ENCODE measurements at places on chromosomes 16 and 17.
A peak's percentile ranks its signal among the peaks of the same experiment; 100 is the strongest.

GRCh38 chr17:17765359-17766076 is 71.3 kb downstream of the SREBF1 start:
- no peak for DNase-seq

DNA sequence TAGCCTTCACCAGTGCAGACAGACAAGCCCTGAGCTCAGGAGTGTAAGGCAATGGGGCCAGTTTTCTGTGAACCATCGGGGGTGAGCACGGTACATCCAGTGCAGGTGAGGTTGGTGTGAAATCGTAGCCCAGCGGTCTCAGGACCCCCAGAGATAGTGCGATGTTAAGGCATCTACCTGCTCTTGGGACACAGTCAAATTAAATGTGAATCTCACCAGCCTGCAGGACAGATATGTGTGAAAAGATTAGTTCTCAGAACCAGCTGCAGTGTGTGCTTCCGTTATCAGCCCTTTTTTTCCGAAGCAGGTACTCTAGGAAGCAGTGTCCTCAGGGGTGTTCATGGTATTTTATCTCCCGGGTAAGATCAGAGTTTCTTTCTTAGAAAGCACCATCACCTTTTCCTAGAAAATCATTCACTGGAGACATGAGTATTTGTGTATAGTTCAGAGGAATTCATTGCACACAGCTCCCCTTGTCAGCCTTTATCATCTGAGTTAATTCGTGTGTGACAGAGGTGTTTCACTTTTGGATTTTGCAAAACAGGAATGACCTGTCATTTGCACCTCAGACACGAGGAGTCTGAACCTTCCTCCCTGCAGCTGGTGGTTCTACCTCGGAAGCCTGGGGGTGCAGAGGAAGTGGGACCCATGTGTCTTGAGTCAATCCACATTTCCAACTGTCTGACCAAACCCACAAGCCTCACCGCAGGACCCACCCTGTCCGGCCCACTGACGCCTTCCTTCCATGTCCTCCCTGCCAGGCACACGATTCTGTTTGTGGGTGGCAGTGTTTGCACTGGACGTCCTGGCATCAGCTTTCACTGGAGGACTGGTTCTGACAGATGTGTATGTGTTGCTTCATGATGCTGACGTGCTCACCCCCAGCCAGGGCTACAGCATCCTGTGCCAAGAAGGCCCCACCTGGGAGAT is 107.8 kb downstream of the CLEC16A start:
- DNase-seq, result no peak

- DNase-seq, result peak; percentile 91
Measured at GRCh38 chr17:40470932-40471828, 27.9 kb downstream of the IGFBP4 start.

DNA sequence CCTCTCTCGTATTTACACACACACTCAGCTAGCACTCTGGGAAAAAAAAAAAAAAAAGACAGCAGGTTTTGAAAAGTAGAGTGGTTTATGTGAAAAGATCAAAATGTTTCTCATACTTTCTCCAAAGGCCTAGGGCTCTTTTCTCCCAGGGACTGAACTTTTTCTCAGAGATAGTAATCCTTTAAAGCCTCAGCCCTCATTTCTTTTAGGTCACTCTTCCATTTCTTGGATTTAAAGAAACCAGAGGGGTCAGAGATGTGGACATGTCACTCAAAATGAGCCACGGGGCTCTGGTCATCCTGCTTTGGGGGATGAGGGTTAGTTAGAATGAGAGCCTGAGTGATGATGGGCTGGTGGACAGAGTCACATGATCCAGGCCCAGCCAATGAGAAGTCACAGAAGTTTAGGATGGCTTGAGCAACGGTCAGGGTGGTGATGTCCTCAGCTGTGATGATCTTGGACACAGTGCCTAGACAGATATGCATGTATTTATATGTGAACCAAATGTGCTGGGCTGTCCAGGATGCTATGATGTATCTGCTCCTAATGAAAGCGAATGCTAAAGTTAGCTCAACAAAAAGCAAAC is 33.7 kb upstream of the AXIN2 start:
- DNase-seq, result no peak

DNA sequence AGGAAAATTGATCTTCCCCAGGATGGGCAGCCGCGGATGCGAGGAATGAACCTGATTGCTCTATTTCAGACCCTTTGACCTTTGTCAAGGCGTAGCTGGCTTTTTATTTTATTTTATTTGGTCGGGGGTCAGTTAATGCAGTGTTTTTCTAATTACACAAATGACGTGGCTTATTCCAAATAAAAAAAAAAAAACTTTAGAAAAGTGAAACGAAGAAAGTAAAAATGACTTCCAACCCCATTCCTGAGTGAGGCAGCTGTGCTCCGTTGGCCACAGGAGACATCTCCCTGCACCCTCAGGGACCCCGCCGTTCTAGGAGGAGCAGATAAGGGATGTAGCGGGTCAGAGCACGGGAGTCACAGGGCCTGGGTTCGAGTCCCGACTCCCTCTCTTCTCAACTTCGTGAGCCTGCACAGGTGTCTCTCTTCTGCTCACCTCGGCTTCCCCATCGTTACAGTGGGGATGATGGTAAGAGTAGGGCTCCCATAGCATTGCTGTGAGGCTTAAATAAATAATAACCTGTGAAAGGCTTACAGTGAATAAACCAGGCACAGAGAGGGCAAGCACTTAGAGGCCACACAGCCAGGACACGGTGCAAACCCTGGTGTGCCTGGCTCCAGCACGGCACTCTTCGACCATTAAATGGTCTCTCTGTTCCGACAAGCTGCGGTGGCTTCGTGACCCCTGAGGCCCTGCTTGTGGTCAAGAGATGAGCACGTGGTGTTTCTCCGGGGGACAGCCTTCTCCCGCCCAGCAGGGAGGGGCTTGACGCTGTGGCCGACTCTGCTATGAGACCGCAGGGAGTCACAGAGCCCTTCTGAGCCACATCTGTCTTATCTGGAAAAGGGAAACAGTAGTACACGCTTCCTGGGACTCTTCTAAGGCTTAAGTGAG is 10.2 kb downstream of the FOXF1 start:
- DNase-seq, result no peak

GRCh38 chr16:7116734-7117133 is 215.9 kb upstream of the RBFOX1 start:
- no peak for DNase-seq

DNA sequence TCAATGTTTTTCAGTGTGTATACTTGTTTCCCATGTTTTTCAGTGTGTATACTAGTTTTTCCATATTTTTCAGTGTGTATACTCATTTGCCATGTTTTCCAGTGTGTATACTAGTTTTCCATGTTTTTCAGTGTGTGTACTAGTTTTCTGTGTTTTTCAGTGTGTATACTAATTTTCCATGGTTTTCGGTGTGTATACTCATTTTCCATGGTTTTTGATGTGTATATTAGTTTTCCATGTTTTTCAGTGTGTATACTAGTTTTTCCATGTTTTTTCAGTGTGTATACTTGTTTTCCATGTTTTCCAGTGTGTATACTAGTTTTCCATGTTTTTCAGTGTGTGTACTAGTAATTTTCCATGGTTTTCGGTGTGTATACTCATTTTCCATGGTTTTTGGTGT is 152.7 kb upstream of the NOL11 start:
- no peak for DNase-seq

DNA sequence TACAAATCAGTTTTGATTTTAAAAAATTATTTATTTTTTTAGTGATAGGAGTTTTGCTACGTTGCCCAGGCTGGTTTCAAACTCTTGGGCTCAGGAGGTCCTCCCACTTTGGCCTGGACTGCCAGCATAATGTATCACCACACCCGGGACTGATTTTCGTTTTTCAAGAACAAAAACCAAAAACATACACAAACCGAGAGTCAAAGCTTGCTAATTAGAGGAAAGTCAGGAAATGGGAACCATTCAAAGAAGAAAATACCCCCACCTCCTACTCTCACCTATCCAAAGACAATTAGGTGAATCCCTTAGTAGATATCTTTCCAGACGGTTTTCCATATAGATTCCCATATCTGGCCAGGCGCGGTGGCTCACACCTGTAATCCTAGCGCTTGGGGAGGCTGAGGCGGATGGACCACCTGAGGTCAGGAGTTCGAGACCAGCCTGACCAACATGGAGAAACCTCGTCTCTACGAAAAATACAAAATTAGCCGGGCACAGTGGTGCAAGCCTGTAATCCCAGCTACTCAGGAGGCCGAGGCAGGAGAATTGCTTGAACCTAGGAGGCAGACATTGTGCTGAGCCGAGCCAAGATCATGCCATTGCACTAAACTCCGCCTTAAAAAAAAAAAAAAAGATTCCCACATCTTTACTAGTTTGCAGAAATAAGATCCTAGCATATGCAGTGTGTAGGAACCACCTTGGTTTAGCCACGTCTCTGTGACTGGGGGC is 883 bp upstream of the SPN start:
- no peak for DNase-seq

GRCh38 chr16:10514369-10515055 is 65.9 kb downstream of the EMP2 start:
- DNase-seq, result peak; percentile 77

DNA sequence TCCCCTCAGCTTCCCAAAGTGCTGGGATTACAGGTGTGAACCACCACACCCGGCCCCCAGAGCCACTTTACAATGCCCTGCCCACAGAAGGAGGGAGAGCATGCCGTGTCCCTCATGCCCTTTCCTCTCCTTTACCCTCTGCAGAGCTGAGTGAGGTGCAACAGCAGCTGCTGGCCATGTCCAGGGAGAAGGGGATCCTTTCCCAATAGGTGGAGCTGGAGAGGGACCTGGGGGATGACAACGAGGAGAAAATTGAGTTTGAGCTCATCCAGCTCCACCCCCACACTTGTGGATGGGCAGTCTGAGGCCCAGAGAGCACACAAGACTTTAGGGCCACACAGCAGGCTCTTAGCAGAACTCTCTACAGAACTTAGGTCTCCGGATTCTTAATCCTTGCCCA is 7.9 kb upstream of the GSDMA start:
- no peak for DNase-seq

- DNase-seq, result peak; percentile 94
Measured at GRCh38 chr16:74449470-74449869, 28.2 kb upstream of the CLEC18B start.

DNA sequence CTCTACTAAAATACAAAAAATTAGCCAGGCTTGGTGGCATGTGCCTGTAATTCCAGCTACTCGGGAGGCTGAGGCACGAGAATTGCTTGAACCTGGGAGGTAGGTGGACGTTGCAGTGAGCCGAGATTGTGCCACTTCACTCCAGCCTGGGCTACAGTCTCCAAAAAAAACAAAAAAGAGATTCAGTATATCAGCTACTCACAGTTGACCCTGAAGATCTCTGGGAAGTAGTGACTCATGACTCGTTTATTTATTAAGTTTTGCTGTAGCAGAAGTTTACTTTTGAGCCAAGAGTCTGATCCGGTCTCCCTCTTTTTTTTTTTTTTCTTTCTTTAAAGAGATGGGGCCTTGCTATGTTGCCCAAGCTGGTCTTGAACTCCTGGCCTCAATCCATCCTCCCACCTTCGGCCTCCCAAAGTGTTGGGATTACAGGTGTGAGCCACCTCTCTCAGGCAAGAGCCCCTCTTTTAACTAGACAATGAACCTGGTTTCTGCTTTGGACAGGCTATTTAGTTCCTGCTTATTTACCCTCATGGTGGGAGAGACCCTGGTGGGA is 4.4 kb downstream of the MVP start:
- peak; percentile 89 for DNase-seq

GRCh38 chr17:73359352-73359751 is 47.6 kb upstream of the CDC42EP4 start:
- DNase-seq, result no peak

DNA sequence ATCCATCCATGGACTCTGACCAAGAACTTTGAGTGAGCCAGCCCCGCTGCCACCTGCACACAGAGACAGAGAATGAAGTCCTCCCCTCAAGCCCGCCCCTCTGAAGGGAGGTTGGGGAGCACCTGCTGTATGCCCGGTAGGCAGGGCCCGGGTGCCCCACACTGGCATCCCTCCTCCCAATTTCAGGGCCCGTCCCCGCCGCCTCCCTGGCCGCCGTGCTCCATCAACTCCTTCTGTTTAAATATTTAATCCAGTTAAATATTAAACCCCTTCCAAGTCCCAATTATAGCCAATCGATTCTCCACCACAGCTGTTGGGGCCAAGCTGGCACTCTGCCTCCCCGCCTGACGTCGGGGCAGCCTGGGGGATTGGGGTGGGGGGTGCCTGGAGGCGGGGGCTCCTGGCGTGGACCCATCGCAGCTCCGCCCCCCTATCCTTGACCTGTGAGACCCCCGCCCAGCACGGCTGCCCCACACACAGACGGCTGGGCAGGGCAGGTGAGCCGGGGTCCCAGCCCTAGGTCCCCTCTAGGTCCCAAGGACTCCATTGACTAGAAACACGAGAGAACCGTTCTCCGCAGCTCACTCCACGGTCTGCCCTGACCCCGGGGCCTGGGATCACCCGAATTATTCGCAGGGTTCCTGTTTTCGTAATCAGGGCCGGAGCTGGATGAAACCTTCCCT is 18.0 kb upstream of the CACNA1H start:
- DNase-seq, result no peak

- DNase-seq, result no peak
Measured at GRCh38 chr16:68356249-68356918, 45.6 kb downstream of the PRMT7 start.

GRCh38 chr17:44049294-44050060 is 17.0 kb downstream of the LSM12 start:
- DNase-seq, result no peak

GRCh38 chr17:40791111-40791510 is 8.6 kb downstream of the KRT28 start:
- no peak for DNase-seq

GRCh38 chr17:26818736-26819135 is 475.2 kb upstream of the WSB1 start:
- peak; percentile 26 for DNase-seq

GRCh38 chr17:77317091-77317750 is 176.5 kb downstream of the SEC14L1 start:
- no peak for DNase-seq

DNA sequence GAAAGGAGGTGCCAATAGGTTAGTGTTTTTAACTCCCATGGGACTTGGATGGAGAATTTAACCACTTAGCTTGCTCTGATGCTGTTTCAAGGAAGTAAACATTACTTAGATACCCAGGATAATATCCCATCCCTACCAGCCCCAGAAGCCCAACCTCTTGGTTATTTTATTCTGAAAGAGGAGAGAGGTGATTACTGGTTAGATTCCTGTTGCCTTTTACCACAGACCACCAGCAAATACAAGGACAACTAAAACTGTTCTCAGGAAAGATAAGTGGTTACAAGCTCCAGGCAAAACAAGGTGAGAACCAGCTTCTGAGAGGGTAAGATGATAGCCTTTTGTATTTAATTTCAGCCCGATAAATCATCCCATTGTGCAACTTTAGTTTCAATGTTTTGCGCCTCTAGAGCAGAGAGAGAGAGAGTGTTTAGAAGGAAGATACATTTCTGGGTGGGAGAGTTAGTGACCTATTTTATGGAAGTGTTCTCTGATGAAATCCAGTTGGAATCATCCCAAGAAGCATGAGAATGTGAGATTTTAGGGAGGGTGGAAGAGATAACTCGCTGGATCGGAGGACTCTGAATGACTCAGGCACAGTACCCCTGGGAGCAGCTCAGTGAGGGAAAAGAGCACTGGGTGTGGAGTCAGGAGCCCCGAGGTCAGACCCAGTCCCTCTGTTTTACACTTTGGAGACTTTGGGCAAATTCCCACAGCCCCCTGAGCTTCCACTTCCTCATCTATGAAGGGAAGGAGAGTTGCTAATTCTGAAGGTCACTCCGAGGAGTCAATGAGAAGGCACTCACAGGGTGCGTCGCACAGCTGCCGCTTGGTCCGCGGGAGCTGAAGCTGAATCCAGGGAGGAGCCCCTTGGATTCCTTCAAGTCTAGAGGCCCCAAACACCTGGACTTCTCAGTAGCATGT is 12.1 kb downstream of the GLP2R start:
- DNase-seq, result peak; percentile 96

Data from fibroblast of mammary gland (primary cell).